ENCODE measurements at places on chromosomes 3 and 15. TPM values are rescaled to one million over a fixed set of nuclear protein-coding genes. Genes with fewer than 3 reads are reported as not detected.
A peak's percentile ranks its signal among the peaks of the same experiment; 100 is the strongest.

DNA sequence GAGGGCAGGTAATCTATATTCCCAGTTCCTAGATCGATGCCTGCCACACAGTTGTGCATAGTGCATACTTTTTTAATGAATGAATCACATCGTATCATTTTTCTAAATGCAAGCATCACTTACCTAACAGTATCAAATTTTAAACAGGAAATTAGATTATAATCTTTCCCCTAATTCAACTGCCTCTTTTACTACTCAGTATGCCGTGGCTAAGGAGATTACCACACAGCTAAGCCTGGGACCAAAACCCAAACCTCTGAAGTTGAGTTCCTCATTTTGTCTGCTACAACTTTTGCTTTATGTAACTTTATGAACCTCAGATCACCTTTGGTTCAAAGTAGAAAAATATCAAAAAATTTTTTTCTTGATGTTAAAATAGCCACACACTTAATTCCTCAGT is 53.2 kb upstream of the FNDC3B start:
- DNase-seq: no peak

GRCh38 chr3:101898752-101899169 is 49.4 kb downstream of the NFKBIZ start:
- DNase-seq: no peak

DNA sequence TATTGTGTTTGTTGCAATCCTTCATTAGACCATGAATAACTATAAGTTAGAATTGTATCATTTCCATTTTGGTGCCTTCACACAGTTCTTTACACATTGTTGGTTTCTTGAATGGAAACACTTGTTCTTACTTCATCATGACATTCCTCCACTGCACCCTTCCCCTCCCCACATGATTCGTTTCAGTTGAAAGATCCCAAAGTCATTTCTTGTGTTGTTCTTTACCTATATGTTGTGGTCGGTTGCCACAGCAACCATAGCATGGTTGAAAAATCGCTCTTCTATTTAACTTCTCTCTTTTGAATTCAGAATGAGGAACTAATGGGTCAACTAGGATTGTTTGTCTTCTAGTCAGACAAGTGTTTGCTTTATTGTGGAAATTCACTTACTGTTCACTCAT is 103.3 kb downstream of the IL1RAP start:
- DNase-seq: no peak

GRCh38 chr3:45679805-45680204 is 9.4 kb upstream of the SACM1L start:
- no peak for DNase-seq

DNA sequence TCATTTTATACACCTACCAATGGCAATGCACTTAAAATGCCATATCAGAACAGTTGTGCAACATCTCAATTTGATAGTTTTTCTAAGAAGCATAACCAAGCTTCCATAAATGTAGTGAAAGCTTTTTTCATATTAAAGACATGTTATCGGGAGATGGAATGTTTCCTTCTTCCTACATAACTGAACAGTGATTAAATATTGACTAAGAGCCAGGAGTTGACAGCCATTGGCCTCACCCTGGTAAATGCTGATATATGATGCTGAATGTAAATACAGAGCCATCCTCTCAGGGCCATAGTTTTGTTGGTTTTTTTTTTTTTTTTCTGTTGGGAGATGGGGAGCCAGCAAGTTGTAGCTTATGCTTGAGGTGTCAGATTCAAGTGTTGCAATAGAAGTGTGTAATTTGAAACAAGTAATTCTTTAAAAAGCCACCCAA is 203.3 kb upstream of the IL12A start:
- DNase-seq: no peak

DNA sequence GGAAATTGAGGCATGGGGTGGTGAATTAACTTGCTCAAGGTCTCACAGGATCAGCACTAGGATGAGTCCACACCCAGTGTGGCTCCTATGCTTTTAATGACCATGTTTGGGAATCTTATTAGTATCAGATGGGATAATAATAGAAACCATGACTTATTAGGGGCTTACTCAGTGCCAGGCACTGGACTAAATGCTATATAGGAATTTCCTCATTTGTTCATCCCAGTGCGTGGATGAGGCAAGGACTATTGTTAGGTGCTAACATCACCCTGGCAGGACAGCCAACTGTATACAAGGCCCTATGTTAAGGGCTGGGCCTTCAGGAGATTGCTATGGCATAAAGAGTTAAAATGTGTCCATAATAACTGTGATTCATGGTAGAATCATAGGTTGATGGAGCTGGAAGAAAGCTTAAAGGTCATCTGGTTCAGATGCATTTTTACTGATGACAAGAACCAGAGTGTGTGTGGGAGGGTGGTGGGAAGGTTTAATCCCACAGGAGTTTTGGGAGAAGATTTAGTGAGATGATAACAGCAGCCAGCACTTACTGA is 4.7 kb upstream of the FEM1B start:
- no peak for DNase-seq

DNA sequence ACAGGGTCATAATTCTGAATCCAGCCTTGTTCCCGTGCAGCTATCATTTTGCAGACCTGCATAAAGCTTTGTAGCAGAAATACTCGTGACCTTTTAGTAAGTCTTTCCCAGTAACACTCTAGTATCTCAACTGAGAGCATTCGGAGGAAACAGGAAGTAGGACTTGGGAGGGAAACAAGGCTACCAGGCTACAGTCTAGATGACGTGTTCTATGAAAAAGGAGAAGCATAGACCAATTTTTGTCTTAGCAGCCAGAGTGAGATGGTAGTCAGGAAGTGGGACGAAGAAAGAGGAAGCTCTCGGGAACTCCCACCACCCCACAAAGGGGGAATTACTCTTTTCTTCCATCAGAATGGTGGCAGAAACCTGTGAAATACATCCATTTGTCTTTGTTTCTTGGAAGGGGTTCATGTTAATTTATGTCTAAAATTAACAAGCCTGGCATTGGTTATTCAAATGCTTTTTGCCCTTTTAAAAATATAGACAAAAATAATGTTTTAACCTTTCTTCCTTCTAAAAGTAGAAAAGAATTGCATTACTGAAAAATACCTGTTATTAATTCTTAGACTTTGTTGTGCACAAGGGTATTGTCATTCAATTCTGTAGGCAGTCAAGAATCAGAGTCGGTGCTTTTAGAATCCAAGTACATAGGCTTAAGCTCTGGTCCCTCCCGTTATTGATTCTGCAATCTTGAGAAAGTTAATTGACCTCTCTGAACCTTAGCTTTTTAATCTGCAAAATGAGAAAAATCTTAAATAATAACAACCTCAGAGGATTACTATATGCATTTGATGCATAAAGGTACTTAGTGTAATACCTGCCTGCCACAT is 1.6 kb upstream of the SUCNR1 start:
- no peak for DNase-seq

DNA sequence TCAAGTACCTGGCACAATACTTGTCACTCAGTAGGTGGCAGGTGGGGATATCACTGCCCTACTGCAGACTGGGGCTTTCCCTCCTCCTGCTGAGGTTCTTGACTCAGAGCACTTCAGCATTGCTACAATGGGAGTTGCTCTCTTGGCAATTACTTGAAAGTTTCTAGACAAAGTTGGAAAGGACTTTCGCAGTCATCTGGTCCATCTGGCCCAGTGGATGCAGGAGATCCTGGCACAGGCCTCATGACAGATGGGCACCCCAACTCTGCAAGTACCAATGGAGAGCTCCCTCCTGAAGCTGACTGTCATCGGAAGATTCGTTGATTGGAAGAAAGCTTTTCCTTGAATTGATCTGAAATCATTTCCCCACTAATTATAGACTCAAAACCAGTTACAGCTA is 19.2 kb upstream of the IGF2BP2 start:
- no peak for DNase-seq

GRCh38 chr15:53880357-53880756 is 97.9 kb upstream of the UNC13C start:
- no peak for DNase-seq

GRCh38 chr3:175648899-175649298 is 789.8 kb downstream of the NAALADL2 start:
- no peak for DNase-seq

The GOLGA8J gene
- not detected for total RNA-seq

GRCh38 chr3:123367467-123368154 is 81.3 kb downstream of the ADCY5 start:
- no peak for DNase-seq

The MEF2A gene
- 160 TPM for total RNA-seq

The CCR2 gene
- 1.3 TPM for total RNA-seq

DNA sequence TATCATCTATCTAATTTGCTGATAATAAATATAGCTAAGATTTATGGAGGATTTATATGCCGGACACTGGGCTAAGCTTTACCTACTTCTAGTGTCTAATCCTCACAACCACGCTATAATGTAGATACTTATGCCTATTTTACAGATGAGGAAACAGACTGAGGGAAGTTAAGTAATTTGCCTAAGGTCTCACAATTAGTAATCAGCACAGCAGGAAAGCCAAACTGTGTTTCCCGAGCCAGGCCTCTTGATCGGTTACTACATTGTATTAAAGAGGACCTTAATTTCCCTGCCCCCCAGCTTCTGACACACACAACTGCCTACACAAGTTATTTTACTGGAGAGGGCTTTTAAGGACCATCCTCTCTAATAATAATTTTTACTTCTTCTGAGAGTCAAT is 40.9 kb downstream of the ONECUT1 start:
- DNase-seq: no peak

GRCh38 chr3:173930251-173930650 is 532.7 kb downstream of the NLGN1 start:
- no peak for DNase-seq

DNA sequence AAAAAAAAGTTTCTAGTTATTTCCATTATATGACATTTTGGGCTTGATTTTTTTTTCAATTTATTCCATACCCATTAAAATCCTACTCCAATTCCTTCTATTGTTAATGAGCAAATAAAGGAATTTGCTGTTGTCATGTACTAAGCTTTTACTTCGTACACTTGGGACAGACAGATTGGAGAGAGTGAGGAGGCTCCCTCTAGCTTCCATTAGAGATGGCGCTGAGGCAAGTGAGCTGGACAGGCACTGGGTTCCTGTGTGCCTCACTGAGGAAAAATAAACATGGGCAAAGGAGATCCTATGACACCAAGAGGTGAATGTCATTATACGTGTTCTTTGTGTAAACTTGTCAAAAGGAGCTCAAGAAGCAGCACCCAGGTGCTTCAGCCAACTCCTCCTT is 441.1 kb upstream of the MDFIC2 start:
- DNase-seq: no peak

The CLDN16 gene
- total RNA-seq: not detected

DNA sequence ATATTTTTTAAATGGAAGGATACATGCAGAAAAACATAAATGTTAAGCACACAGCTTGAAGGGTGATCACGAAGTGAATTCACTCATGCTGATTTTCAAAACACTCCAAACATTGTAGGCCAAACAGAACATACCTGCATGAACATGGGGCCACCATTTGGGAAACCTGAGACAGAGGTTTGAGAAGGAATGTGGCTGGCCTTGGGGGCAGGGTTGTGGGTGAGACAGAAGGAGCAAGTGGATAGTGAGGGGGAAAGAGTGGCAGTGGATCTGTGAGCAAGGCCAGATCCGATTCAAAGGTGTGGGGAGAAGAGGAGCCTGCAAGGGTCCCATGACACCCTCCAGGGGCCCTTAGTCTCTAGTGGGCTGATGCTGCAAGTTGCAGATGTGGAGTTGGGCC is 94.9 kb downstream of the HMG20A start:
- DNase-seq: no peak

The SLC6A1 gene
- total RNA-seq: 0.62 TPM

DNA sequence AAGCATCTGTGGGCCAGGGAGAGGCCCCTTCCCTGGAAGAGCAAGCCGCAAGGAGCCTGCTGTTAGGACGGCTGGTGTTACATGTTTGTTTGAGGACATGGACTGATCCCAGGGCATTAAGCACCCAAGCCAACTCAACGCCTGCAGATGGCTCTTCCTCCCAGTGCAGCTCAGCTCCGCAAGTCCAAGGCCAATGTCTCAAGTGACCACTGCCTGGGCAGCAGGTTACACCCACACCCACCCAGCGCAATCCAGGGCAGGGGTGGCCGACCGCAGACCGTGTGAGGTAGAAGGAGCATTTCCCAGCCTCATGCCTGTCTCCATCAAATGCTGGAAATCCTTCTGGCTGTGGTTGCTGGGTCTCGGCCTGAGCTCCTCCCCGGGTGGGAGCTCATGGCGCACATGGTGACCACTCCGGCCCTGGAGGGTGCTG is 14.5 kb downstream of the GP5 start:
- peak; percentile 19 for DNase-seq

- no peak for DNase-seq
Measured at GRCh38 chr3:153180860-153181372, 18.9 kb downstream of the RAP2B start.

The KBTBD12 gene
- total RNA-seq: 27.5 TPM

- peak; percentile 16 for DNase-seq
Measured at GRCh38 chr3:127074900-127075360, 92.0 kb downstream of the PLXNA1 start.

The RASGRF1 gene
- not detected for total RNA-seq

The LOXL1 gene
- total RNA-seq: 12.9 TPM

DNA sequence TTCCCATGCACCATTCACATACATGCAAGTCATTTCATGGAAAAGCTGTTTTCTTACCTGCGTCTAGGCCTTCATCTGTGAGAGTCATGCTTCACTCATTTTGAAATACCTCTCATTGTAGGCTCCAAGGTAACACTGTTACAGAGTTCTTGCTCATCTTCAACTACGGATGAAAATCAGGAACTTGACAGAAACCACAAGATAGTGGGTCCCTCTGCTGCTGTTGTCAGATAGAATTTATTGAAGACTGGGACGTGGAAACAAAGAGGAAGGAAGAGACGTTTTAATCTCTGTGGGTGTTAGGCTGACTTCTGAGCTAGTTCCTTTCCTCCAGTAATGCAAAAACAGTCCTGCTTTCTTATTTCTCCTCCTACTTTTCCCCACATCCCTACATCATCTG is at the start of gene P2RY14:
TSS of gene P2RY14 (minus strand) at position 313 of the 400 bp plus-strand sequence. CDS start 64,226 bp downstream, outside the sequence.
- no peak for DNase-seq

GRCh38 chr3:152402695-152403451 is 134.1 kb downstream of the MBNL1 start:
- no peak for DNase-seq

The SCAANT1 gene
- total RNA-seq: not detected

The XIRP1 gene
- 263 TPM for total RNA-seq
